Neural progenitor cell (in vitro differentiated cells): ENCODE measurements at places on chromosomes 4 and X. TPM values are rescaled to one million over a fixed set of nuclear protein-coding genes. Genes with fewer than 3 reads are reported as not detected.
A peak's percentile ranks its signal among the peaks of the same experiment; 100 is the strongest.

DNA sequence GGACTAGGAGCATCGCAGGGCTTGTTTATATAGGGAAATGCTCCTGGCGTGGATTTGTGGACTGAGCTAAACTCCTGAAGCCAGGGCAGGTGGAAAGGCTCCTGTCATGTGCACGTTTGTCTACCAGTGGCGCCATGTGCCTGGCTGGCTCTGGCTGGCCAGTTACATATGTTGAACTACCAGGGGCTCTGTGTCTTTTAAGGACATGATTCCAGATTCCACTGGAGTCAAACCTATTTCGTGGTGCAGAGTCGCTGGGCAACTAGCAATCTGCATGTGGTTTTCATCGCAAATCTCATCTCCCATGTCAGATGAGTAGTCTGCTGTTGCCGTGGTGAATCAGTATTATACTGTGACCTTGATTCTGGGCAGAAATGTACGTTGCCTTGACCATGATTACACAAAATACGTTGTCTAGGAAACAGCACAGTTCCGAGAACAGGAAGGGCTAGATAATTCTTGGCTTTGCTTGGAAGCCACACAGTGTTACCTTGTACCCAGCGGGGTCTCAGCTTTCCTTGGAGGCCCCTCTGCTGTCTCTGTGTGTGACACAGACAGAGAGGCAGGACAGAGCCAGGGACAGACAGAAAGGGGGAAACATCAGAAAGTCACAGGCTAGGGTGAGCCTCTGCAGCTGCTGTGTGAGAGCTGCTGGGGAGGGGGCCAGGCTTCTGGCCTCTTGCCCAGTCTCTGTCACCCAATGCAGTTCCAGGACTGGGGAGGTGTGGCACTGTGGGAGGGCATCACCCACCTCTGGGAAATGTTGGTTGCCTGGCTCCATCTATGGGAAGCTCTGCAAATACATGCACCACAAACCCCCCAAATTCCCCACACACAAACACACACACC, 19.2 kb downstream of the PNMA6E start:
- H3K4me3 ChIP-seq = no peak overlapping the region
- H3K27me3 ChIP-seq = no peaks in the 10 kb centered on the region
- H3K36me3 ChIP-seq = no peaks in the 10 kb centered on the region
- no peaks in the 10 kb centered on the region for H3K4me1 ChIP-seq
- H3K27ac ChIP-seq = no peak overlapping the region

DNA sequence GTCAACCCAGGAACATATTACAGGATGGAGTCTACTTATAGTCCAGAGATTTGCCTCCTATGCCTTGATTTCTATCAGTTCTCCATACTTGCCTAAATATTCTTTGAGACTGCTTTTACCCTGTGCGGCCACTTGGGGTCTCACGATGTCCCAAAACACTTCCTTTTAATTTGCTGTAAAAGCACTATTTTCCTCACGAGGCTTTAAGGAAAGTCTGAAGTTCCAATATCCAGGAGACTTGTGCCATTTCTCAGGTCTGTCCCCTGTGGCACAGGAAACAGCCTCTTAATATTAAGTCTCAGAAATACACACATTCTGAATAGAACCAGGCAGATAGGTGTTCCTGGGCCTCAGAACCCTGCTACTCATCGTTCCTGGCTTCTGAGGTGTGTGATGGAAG, 142.9 kb downstream of the TMEM164 start:
- no peak overlapping the region for H3K27ac ChIP-seq
- H3K27me3 ChIP-seq = no peaks in the 10 kb centered on the region
- DNase-seq = no peak
- no peaks in the 10 kb centered on the region for H3K36me3 ChIP-seq

DNA sequence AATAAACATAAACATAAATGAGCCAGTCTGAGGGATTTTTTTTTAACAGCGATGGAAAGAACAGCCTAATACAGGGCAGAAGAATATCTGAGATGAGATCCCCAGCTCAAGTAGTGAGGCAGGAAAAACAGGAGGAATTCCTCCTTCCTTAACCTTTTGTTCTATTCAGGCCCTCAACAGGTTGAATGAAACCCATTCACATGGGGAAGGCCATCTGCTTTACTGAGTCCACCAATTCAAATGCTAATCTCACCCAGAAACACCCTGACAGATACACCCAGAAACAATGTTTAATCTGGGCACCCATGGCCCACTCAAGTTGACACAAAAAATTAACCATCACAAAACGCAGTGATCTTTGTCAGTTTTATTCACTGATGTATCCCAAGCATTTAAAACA, 45.5 kb downstream of the SMIM31 start:
- peak overlapping the region; percentile 89 for H3K27ac ChIP-seq
- H3K27me3 ChIP-seq = no peaks in the 10 kb centered on the region
- no peak overlapping the region for H3K4me3 ChIP-seq
- H3K36me3 ChIP-seq = no peaks in the 10 kb centered on the region
- DNase-seq = peak; percentile 71

GRCh38 chrX:133191739-133192039, 26.5 kb downstream of the TFDP3 start:
- H3K4me1 ChIP-seq = peaks cover 12% of the 10 kb centered on the region
- no peaks in the 10 kb centered on the region for H3K36me3 ChIP-seq
- H3K4me3 ChIP-seq = no peak overlapping the region
- no peak overlapping the region for H3K27ac ChIP-seq

- H3K4me1 ChIP-seq = no peaks in the 10 kb centered on the region
- H3K4me3 ChIP-seq = no peak overlapping the region
- no peaks in the 10 kb centered on the region for H3K27me3 ChIP-seq
Observed at GRCh38 chrX:40224658-40225057, 126.9 kb upstream of the BCOR start.

GRCh38 chr4:69147334-69147733, 51.1 kb downstream of the UGT2B7 start:
- H3K27me3 ChIP-seq = no peaks in the 10 kb centered on the region
- no peak overlapping the region for H3K4me3 ChIP-seq
- H3K27ac ChIP-seq = no peak overlapping the region
- H3K36me3 ChIP-seq = no peaks in the 10 kb centered on the region

DNAAF6 gene
- 0.07 TPM in 1 of 2 replicates, not detected in the other for total RNA-seq

GAGE13 gene
- total RNA-seq = not detected in 2 replicates

ENPP6 gene
- not detected in 2 replicates for total RNA-seq

MBNL3 gene
- total RNA-seq = 2.4 and 3.4 TPM in 2 replicates
